ENCODE measurements at places on chromosomes 6 and 20. TPM values are rescaled to one million over a fixed set of nuclear protein-coding genes. Genes with fewer than 3 reads are reported as not detected.

DNA sequence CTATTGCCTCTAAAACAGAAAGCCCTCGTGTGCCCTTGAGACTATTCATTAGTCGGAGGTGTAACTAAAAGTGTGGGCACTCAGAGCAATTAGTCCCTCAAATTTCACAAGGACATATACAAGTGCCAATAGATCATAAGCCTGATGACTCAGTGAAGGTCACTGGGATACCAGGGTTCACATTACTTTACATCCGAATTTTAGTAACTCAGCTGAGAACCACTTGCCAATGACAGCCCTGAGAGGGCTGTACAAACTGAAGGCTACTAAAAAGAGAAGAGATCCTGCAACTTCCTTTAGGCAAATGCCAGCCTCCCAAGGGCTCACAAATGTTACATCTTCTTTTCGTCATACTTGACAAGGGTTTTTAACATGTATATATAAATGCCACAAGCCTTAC, 369.6 kb downstream of the TENT5A start:
- DNase-seq, result no peak

- DNase-seq, result no peak
Measured at GRCh38 chr6:1538810-1539478, 70.8 kb upstream of the FOXC1 start.

The MRPS10 gene
- total RNA-seq, result 63.4 TPM

DNA sequence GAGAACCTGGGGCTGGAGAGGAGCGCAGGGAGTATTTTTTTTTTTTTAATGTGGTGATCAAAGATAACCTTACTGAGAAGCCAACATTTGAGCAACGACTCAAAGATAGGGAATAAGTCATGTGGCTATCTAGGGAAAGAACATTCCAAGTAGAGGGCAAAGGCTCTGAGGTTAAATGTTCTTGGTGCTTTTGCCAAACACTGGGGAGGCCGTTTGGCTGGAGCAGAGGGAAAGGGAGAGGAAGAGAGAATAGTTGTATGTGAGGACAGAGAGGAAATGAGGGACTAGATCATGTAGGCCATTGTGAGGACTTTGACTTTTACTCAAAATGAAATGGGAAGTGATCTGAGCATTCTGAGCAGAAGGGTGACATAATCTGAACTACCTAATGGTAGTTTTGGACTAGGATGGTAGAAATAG, 27.8 kb downstream of the ACSS2 start:
- no peak for DNase-seq

DNA sequence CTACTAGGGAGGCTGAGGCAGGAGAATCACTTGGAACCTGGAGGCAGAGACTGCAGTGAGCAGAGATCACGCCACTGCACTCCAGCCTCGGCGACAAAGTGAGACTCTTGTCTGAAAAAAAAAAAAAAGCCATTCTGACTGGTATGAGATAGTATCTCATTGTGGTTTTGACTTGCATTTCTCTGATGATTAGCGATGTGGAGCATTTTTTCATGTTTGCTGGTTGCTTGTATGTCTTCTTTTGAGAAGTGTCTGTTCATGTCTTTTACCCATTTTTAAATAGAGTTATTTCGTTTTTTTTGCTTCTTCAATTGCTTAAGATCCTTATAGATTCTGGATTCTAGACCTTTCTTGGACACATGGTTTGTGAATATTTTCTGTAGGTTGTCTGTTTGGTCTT, 103.5 kb upstream of the SIM1 start:
- DNase-seq, result no peak

GRCh38 chr20:18738055-18738454, 75.5 kb upstream of the SCP2D1 start:
- DNase-seq, result peak; percentile 69

GRCh38 chr20:19867074-19867473, 109.0 kb downstream of the RIN2 start:
- DNase-seq, result peak; percentile 39

The DEFB114 gene
- total RNA-seq, result not detected

DNA sequence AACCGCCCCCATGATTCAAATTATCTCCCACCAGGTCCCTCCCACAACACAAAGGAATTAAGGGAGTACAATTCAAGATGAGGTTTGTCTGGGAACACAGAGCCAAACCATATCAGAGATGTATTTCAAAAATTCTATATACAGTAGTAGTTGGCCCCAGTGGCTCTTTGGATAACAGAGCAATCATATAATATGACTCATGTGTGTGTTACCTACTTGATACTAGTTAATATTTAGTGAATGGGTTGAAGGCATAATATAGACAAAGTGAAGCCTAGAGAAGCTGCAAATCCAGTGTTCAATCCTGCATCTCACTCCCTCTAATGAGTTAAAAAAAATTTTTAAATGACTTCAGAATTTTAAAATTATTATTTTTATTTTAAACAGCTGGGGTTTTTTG, 43.2 kb downstream of the KAT14 start:
- DNase-seq, result no peak

The TMEM200A gene
- 61.5 TPM for total RNA-seq

DNA sequence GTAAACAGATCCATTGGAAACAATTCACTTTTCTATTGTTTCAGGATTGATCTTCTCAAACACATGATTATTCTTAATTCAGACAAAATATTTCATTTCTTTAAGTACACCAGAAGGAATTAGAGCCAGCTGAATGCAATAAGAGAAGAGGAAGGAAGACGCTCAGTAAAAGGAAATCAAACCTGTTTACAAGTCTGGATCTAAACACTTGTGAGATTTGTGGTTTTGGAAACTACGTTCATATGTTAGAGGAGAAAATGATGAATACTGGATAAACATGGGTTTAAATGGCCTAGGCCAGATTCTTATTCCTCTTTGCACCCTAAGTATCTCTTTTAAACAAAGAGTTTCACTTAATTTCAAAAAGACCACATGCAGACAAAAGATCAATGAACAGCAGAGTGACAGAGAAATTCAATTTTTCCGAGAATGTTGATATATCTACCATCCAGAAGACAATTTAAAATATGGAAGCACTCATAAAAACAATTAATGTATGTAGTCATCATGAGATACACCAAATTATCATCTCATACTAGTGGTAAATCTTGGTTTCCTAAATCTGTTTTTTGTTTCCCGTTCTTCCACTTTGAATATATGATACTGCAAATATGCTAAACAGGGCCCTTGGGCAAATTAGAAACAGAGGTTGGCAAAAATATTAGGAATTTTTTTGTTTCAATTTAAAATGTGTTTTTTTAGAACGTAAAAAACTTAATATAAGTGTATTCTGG, 703.5 kb upstream of the CITED2 start:
- no peak for DNase-seq

The BCKDHB gene
- total RNA-seq, result 20.3 TPM

GRCh38 chr6:34248198-34248726, 544 bp downstream of the SMIM29 start:
- DNase-seq, result peak; percentile 28

DNA sequence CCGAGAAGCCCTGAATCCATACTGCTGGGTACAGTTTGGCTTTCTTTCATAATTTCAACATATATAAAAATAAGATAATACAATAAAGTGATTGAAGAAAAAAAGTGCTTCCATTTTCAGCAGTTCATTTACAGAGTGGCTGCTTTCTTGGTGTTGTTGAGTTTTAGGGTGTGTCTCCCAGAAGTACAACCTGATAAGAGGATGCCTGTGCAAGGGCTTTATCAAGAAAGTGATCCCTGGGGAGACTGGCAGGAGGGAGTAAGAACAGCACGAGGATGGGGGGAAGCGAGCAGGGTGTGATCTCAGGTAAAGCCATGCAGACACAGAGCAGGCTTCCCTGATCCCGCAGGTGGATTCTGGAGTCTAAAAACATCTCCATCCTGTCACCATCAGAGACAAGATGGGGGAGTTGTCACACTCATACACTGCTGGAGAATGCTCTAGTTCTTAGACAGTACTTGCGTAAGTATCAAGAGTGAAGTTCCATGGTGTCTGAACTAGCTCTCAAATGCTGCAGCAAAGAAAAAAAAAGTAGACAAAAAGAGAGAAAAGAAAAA, 395.9 kb downstream of the CDH26 start:
- DNase-seq, result no peak

DNA sequence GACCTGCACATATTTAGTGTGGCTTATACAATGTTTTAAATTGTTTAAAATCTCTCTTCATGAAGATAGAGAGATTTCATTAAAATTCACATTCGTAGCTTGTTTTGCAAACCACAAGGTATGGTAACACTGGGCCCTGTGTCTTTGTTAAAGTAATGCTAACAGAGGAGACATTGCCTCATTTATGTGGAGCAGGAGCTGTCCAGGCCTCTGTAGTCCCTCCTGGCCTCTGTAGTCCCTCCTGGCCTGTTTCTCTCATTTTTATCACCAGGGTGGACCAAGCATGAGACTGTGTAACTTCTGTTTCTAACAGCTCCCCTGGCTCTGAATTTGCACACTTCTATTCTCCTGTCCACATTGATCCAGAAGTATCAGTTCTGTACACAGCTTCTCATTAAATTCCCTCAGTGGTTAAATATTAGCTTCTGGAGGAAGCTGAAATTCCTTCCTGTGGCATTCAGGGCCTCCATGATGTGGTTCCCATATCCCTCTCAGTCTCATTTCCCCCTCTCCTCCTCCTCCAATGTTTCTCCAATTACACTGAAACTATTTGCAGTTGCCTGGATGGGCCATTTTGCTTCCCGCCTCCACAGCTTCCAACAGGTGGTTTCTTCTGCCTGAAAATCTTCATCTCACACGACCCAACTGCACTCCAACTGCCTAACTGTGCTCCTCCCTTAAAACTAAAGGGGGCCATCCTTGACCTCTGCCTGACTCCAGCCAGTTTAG, 340.4 kb downstream of the SYNE1 start:
- peak; percentile 35 for DNase-seq

DNA sequence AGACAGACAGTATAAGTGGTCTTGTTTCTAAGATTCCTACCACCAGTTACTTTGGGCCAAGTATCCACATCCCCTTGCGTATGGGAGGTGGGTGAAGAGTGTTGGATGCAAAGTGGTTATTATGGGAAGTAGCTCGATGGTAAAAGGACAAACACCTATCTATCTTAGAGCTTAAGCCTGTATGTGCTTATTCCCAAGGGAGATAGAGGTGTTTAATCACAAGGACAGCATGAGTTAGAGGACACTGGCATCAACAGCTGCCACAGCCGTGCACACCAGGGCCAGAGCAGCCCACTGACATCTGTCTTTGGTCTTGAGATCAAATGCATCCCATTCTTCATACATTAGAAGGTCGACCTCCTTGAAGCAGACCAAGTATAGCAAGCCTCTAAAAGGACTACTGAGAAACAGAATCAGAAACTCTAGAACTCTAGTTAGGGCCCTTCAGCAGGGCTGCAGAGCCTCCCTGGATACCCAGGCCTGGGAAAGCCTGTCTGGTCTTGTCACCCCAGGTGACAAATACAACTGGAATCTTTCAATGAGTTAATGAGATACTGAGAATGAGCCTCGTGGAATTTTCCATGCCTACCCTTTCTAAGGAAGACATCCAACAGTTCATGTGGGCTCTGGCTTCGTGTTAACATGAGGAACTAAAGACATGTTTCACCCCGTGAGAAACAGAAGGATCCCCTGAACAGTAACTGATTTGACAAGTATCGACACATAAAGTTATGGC, 28.7 kb downstream of the TXNDC5 start:
- DNase-seq, result no peak

DNA sequence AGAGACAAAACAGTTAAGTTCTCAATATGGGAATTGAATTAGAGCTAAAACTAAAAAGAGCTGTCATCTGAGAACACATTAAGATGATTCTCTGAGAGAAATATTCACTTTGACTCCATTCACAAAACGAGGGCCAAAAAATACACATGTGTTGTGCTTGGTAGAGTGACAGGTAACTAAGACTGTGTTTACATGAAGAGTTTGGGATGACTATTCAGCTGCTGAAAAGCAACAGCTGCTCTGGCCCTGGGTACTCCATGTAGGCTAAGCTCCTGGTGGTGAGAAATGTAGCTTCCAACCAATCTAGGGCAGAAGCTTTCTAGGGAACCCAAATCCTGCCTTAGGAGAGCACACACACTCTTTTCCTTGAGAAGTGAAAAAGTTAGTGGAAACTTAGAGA, 184.5 kb downstream of the COL21A1 start:
- peak; percentile 74 for DNase-seq

The BCAS1 gene
- 2.3 TPM for total RNA-seq

- DNase-seq, result no peak
Measured at GRCh38 chr20:20992686-20993360, 113.3 kb downstream of the LINC00237 start.

The SLC24A3 gene
- 0.57 TPM for total RNA-seq

The FAM209B gene
- total RNA-seq, result not detected

DNA sequence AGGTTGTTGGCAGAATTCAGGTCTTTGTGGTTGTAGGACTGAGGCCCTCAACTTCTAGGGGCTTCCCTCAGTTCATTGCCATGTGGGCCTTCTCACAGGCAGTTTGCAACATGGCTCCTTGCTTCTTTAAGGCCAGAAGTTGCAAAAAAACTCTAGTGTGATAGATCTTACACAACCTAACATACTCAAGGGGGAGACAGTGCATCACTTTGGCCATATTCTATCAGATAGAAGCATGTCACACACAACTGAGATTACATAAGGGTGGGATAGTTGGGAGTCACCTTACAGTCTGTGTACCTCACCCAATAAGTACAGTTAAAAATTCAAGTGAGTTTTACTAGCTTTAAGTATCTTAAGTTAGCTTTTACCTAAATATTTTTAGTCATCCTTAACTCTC, 1.6 kb downstream of the SIRPD start:
- no peak for DNase-seq

The SLC25A27 gene
- 6.2 TPM for total RNA-seq
